ENCODE measurements at places on chromosomes 12 and 14.

- DNase-seq = no peak
Measured at GRCh38 chr12:113145720-113146551, 3.6 kb upstream of the CFAP73 start.

GRCh38 chr14:20662968-20663732, 21.2 kb upstream of the RNASE4 start:
- peak; percentile 40 for DNase-seq

- no peak for DNase-seq
Measured at GRCh38 chr12:93191423-93191822, 186.3 kb upstream of the NUDT4 start.

- no peak for DNase-seq
Measured at GRCh38 chr14:55190906-55191202, 531 bp downstream of the DLGAP5 start.

DNA sequence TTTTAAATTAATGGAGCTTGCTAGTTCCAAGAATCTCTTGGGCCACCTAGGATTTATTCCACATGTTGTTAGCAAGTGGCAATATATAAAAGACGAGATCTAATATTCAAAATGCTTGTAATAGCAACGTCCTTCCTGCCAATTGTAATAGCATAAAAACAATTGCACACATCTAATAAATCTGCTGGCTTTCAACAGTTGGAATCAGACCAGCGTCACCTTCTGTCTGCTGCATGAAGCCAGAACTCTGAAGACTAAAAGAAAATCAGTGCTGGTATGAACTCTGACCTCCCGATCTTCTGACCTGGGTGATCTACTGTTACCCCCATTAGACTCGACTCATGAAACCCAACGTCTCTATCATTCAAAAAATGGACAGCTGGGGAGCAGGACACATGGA, 100.6 kb downstream of the DIO2 start:
- DNase-seq = no peak

DNA sequence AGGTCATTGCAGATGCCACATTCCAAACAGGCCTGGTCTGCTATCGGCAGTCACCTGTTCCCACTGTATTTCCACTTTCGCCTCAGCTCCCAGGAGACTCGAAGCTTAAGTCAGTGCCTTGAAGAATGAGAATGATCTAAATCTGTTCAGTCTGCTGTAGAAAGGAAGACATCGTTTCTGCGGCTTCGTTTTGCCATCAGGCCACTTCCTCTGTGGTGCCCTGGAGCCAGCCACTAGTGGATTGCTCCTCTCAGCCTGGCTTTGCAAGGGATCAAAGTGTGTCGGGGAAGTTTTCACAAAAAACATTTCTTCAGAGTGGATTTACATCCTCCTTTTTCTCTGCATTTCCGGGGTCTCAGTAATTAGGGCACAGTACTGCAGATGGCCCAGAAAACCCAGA, 66.7 kb downstream of the AACS start:
- DNase-seq = no peak

- DNase-seq = no peak
Measured at GRCh38 chr12:45988264-45988663, 2.1 kb downstream of the SCAF11 start.

DNA sequence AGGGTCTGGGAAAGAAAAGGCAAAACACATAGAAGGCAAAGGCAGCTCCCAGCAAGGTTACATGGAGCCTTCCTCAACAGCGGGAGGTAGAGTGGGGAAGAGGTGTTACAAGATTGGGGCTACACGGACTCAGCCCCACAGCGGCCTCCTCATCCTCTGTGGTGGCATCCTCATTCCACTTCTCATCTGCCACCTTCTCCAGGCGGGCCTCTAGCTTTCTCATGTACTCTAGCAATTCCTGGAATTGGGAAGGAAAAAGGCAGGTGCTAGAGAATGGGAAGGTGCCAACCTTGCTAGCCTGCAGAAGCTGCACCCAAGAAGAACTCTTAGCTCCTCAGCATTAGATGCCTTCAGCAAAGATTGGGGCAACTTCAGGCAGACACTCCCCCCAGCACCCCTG, 13.2 kb downstream of the CALCOCO1 start:
- no peak for DNase-seq

- DNase-seq = no peak
Measured at GRCh38 chr12:100795174-100795799, 711 bp downstream of the ANO4 start.

DNA sequence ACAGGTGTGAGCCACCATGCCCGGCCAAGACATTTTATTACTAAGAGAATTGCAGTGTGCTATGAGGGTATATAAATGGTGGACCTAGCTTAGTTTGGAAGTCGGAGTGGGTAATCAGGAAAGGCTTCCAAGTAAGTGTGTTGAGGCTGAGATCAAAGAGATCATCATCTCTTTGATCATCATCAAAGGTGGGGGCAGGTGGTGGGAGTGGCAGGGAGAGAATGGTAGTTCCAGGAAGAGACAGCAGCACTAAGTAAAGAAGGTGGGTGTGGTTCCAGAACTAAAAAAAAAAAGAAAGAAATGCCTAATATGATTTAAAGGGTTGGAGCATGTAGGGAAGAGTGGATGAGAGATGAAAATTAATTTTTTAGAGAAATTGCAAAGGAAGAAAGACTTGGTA, 14.7 kb downstream of the SLC4A8 start:
- no peak for DNase-seq

- DNase-seq = no peak
Measured at GRCh38 chr12:130601327-130601726, 114.8 kb downstream of the RIMBP2 start.

GRCh38 chr12:46473634-46474329, 101.2 kb upstream of the SLC38A2 start:
- no peak for DNase-seq

DNA sequence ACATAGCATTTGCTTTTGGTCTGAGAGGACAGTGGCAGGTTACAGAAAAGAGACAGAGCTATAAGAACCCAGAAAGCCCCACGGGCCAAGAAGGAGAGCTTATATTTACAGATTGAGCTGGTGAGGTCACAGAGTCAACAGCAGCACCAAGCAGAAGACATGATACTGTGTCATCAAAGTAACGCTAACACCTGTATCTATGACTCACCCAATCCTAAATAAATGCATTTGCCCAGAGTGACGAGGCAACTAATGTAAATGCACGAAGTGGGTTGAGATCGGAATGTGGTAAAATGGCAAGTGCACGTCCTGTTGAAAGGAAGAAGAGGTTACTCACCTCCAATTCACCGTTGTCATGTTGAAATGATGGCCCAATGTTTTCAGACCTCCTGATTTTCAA, 6.7 kb upstream of the CD163L1 start:
- DNase-seq = no peak

DNA sequence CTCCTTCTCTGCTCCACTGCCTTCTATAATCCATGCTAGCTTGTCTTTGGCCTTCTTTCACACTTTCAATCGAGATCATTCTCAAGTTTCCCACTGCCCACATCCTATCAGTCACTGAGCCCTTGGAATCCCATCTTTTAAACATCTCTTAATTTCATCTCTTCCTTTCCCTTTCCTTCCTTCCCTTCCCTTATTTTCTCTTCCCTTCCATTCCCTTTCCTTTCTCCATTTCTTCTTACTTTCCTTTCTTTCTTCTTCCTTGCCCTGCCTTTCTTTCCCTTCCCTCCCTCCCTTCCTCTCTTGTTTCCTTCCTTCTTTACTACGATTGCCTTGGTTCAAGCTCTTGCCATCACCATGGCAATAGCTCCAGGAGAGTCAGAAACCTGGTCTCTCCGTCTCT, 183.8 kb downstream of the EMP1 start:
- DNase-seq = no peak

- DNase-seq = no peak
Measured at GRCh38 chr12:46124132-46124847, 133.9 kb upstream of the SCAF11 start.

DNA sequence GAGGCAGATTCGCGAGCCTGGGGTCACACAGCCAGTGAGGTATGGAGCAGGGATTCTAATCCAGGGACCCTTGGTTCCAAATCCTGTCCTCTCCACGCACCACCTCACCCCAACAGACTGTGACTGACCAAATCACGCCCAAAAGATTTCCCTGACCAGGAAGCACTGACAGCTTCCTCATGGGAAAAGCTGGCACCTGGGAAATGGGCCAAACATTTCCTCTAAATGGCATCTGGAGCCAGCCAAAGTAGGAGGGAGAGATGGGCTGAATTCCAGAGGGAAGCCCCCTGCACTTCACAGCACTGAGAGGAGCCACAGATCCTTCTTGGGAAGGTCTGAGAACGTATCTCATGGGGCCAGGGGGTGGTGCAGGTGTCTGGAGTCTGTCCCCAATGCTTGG, 28.8 kb downstream of the CCDC92 start:
- no peak for DNase-seq

DNA sequence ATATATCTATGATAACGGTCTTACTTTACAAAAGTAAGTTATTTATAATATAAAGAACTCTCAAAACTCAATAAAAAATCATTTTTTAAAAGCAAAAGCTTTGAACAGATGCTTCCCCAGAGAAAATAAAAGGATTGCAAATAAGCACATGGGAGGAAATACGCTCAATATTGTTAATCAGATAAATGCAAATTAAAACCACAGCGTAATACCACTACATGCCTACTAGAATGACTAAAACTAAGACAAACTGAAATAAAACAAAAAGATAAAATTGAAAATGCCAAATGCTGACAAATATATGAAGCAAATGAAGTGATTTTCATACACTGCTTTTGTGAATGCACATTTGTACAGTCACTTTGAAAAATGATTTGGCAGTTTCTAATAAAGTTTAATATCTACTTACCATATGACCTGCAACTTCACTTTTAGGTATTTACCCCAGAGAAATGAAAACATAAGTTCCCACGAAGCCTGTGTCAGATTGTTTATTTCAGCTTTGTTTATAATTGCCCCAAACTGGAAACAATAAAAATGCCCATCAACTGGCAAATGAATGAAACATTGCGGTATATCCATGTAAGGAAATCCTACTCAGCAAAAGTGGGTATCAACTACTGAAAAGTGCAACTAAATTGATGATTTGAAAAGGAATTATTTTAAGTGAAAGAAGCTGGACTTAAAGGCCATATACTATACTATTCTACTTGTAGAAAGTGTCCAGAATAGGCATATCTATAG, 1072.4 kb downstream of the TMTC2 start:
- DNase-seq = no peak

GRCh38 chr14:87041290-87042020, 951.5 kb downstream of the GALC start:
- no peak for DNase-seq

- DNase-seq = no peak
Measured at GRCh38 chr12:58424735-58425392, 483.5 kb downstream of the ATP23 start.

- DNase-seq = peak; percentile 57
Measured at GRCh38 chr14:106586098-106586704, 1059.8 kb downstream of the TMEM121 start.

- no peak for DNase-seq
Measured at GRCh38 chr12:22117563-22118237, 71.7 kb downstream of the CMAS start.

- DNase-seq = no peak
Measured at GRCh38 chr12:28424965-28425364, 234.7 kb downstream of the CCDC91 start.

- no peak for DNase-seq
Measured at GRCh38 chr14:81402123-81402495, 2.0 kb upstream of the STON2 start.

DNA sequence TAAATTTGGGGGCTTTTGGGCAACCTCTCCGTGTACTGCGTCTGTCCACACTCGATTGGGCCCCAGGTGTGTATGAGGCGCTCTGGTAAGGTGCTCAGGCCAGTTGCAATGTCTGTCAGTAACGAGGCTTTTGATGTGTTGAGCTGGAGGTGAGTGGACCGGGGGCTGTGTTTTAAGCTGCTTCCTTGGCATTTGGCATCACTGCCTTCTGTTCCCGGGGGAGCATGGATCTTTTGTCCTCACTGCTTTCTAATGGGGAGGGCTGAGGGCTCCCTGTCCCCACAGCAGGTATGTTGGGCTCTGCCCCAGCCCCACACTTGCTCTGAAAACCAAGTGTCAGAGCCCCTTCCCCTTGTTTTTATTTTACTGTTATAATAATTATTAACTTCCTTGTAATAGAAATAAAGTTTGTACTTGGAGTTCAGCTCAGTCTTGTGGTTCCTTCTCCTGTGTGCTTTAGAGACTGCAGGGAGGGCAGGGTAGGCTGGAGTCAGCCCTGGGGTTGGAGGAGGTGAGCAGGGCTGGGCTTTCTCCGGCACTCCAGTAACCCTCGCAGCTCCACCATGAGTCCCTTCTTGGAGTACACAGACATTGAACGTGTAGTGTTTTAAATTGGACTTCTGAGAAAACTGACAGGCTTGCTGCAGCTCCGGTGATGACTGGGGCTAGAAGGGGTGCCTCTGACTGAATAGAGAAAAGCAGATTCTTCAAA, 28.0 kb downstream of the TRAFD1 start:
- DNase-seq = no peak

GRCh38 chr14:23054000-23054811, 3.1 kb downstream of the CDH24 start:
- no peak for DNase-seq

- DNase-seq = no peak
Measured at GRCh38 chr12:50695961-50696360, 67.9 kb upstream of the ATF1 start.

GRCh38 chr12:125228519-125229260, 163.5 kb downstream of the AACS start:
- DNase-seq = no peak
